ENCODE measurements at places on chromosomes 2 and 18.

DNA sequence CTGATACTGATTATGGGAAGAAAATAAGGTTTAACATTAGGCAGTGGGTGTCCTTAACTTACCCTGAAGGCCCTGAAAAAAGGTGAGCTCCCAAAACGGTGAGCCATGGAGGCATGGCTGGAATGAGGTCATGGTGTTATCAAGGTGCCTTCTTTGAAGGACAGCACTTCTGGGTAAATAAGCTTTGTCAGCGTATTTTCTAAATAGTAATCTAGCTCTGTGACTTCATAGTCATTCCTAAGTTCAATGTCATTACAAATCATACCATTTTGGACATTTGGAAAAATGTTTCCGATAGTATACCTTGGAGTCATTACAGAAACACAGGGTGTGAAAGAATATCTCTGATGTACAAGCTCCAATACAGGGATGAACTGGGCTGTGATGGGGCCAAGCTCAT is 35.2 kb upstream of the CNGA3 start:
- DNase-seq = no peak

DNA sequence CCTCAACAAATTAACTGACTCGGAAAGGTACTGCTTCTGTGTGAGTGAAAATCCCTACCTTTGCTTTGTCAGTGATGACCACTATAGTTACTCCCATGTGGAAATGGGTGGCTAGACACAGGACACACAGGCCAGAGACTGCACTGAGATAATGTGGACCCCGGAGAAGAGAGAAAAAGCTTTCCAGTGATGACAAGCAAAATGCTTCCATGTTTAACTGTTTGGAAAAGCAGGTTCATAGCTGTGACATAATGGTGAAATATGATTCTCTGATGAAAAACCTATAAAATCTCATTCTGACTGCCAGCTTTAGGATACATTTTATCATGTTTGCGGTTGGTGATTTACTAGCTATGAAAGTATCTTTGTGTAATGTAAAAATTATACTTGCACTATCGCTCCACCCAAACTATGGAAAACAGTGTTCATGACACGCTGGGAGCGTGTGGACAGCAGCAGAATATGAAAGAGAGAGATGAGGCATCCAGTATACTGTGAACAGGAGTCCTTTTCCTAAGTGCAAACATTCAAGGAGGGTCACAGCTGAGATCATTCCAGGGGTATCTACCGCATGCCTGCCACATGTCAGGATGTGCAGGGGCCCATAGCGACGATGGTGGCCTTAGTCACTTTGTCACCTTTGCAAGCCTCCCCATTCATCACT is 782.7 kb upstream of the SOX11 start:
- DNase-seq = no peak

DNA sequence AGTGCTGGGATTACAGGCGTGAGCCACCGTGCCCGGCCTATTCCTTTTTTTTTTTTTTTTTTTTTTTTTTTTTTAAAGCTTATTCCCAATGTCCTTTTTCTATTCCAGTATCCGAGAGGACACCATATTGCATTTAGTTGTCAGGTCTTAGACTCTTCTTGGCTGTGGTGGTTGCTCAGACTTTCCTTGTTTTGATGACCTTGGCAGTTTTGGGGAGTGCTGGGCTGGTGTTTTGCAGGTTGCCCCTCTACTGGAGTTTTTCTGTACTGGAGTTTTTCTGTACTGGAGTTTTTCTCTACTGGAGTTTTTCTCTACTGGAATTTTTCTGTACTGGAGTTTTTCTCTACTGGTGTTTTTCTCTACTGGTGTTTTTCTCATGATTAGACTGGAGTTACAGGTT is 149.2 kb downstream of the TANC1 start:
- no peak for DNase-seq

- DNase-seq = no peak
These were observed 39.7 kb downstream of the DYNC1I2 start for GRCh38 chr2:171726847-171727450.

DNA sequence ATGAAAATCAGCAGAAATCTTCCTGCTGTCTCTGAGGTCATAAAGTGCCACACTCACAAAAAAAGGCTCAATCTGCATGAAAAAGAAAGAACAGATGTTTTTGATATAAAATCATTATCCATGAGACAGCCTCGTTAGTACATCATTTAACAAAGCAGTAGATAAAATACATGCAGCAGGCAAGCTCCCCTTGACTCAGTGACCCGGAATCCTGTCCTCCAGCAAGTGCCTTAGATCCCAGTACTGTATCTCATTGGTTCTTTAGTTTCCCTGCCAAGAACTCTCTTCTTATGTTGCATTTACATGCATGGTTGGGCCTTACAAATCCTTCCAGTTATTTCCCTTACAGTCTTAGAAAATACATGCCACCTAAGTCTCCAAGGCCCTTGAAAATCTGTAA is 148.9 kb upstream of the CCDC195 start:
- no peak for DNase-seq

GRCh38 chr18:36153203-36153602 is 23.5 kb downstream of the ELP2 start:
- no peak for DNase-seq

- DNase-seq = no peak
These were observed 1.5 kb downstream of the IL1B start for GRCh38 chr2:112835061-112835501.
